GM12878 (cell line): ENCODE measurements at places on chromosomes 12 and 14. TPM values are rescaled to one million over a fixed set of nuclear protein-coding genes. Genes with fewer than 3 reads are reported as not detected.

Gene NUMB
- total RNA-seq = 49.7 and 57.4 TPM in 2 replicates

DNA sequence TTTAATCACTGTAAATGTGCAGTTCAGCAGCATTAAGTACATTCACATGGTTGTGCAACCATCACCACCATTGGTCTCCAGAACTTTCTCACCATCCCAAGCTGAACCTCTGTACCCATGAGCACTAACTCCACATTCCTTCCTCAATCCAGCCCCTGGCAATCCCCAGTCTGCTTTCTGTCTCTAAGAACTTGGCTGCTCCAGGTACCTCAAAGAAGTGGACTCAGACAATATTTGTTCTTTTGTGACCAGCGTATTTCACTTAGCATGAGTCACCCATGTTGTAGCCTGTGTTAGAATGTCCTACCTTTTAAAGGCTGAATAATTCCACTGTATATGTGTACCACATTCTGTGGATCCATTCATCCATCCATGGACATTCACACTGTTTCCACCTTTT, 64.6 kb downstream of the SLC24A4 start:
- no peak overlapping the region for H3K4me3 ChIP-seq
- no peak for DNase-seq
- H3K27me3 ChIP-seq = 0 out of 2 replicates have a peak, but pooled peaks cover 3% of the 10 kb centered on the region

- peaks cover 5% of the 10 kb centered on the region; the same call in 1 of the 2 replicates for H3K36me3 ChIP-seq
- no peaks in the 10 kb centered on the region for H3K27me3 ChIP-seq
- no peak overlapping the region for H3K27ac ChIP-seq
- no peak for DNase-seq
- no peaks in the 10 kb centered on the region for H3K4me1 ChIP-seq
- H3K4me3 ChIP-seq = no peak overlapping the region
Observed at GRCh38 chr12:30643366-30643765, 52.3 kb downstream of the IPO8 start.

Gene KRT74
- not detected in 2 replicates for total RNA-seq

Gene LRP1-AS
- total RNA-seq = not detected in 2 replicates

Gene NUP37
- 58.8 and 69.1 TPM in 2 replicates for total RNA-seq

Gene PACS2
- 37.2 and 37.3 TPM in 2 replicates for total RNA-seq

DNA sequence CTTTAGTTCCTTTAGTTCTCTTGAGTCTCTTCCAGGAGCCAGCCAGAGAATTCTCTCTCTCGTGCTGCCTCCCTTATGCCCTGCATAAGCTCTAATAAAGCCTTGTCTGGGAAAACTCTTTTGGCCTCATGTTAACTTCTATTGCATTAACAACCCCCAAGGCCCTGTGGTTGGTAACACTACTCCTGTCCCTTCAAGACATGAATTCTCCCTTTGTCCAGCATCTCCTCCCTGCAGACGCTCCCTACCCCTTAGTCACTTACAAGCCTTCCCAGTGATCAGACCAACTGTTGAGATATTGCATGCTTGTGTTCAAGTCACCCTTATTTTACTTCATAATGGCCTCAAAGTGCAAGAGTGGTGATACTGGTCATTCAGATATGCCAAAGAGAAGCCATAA, 12.1 kb downstream of the LTBR start:
- no peak overlapping the region for H3K4me3 ChIP-seq
- H3K27me3 ChIP-seq = no peaks in the 10 kb centered on the region; the same call in 1 of the 2 replicates
- DNase-seq = no peak
- no peaks in the 10 kb centered on the region for H3K4me1 ChIP-seq

DNA sequence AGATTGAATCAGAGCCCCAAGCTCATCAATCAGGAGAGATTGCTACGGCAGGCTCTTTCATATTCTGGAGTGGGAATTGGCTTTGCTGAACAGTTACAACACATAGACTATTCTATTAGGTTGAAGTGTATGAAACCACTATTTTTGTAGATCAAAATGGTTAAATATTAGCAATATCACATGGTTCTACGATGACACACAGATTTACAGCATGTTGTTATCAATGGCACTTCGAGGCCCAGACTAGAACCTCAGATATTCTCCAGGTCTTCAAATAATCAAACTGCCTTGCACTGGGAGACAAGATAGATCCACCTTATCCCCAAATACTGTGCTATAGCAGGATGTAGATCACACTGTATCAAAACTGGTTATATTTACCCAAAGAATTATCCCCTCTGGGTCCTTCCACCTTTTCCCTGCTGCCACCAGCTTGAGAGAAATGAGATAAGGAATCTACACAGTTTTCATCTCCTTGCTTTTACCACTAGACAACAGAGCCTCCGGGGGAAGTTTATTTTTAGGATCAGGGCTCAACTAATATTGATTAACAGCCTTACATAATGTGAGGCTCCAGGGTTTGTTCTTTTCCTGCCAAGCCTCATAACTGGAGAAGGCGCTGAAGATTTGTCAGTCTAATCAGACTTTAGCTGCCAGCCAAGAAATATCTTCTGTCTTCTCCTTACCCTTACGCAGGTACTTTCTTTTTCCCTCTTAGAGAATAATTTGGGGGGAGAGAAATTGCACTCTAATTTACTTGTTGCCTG, 507.1 kb downstream of the DIO2 start:
- H3K27me3 ChIP-seq = no peaks in the 10 kb centered on the region
- H3K36me3 ChIP-seq = no peaks in the 10 kb centered on the region
- H3K4me1 ChIP-seq = no peaks in the 10 kb centered on the region
- DNase-seq = no peak
- H3K4me3 ChIP-seq = no peak overlapping the region

GRCh38 chr14:61644834-61645233, 50.5 kb upstream of the HIF1A start:
- H3K36me3 ChIP-seq = no peaks in the 10 kb centered on the region
- H3K4me3 ChIP-seq = no peak overlapping the region
- DNase-seq = no peak
- no peaks in the 10 kb centered on the region for H3K27me3 ChIP-seq
- peaks cover 8% of the 10 kb centered on the region for H3K4me1 ChIP-seq

GRCh38 chr12:6532927-6533652, 1.2 kb upstream of the GAPDH start:
- peak overlapping the region; percentile 98 for H3K27ac ChIP-seq
- peaks cover 20% of the 10 kb centered on the region for H3K4me1 ChIP-seq
- peaks cover 48% of the 10 kb centered on the region for H3K36me3 ChIP-seq
- H3K4me3 ChIP-seq = peak overlapping the region; percentile 83
- H3K27me3 ChIP-seq = no peaks in the 10 kb centered on the region

- H3K36me3 ChIP-seq = no peaks in the 10 kb centered on the region
- no peak overlapping the region for H3K4me3 ChIP-seq
- H3K27ac ChIP-seq = no peak overlapping the region
Observed at GRCh38 chr12:12804432-12804886, 8.7 kb upstream of the DDX47 start.

GRCh38 chr14:49727171-49727570, 34.3 kb downstream of the KLHDC1 start:
- DNase-seq = no peak
- no peak overlapping the region for H3K27ac ChIP-seq
- no peaks in the 10 kb centered on the region for H3K36me3 ChIP-seq
- H3K4me3 ChIP-seq = no peak overlapping the region
- no peaks in the 10 kb centered on the region for H3K4me1 ChIP-seq
- H3K27me3 ChIP-seq = no peaks in the 10 kb centered on the region

Gene STYK1
- total RNA-seq = 0.48 and 1.0 TPM in 2 replicates

DNA sequence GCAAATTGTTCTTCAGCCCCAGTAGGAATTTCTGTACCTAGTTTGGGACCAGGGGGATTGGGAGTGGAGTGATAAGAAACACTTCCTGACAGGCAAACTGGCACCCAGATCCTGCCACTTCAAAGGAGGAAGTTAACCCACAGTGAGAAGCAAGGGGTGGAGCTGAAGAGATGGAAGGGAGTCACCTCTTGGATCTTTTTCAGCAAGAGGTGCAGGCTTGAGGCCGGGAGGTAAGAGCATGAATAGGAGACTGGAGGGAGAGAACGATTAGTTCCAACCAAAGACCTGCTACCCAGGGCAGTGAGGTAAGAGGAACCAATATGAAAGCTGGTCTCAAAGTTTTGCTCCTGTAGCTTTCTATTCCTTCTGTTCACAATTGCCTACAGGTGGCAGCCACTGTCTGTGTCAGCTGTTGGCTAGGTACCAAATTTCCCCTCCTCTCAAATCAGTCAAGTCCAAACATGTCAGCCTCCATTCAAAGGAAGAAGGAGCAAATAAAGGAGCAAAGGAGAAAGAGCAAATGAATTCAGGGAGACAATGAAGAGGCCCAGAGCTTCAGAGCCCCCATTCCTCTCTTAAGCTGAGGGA, 14.9 kb upstream of the TAC3 start:
- no peaks in the 10 kb centered on the region for H3K36me3 ChIP-seq
- H3K27me3 ChIP-seq = no peaks in the 10 kb centered on the region; the same call in 1 of the 2 replicates
- DNase-seq = no peak
- H3K27ac ChIP-seq = peak overlapping the region; percentile 25; the same call in 1 of the 2 replicates
- H3K4me3 ChIP-seq = no peak overlapping the region
- H3K4me1 ChIP-seq = peaks cover 11% of the 10 kb centered on the region

GRCh38 chr12:63020269-63020668, 85.3 kb upstream of the PPM1H start:
- no peak overlapping the region for H3K27ac ChIP-seq
- H3K36me3 ChIP-seq = no peaks in the 10 kb centered on the region
- no peak overlapping the region for H3K4me3 ChIP-seq
- DNase-seq = no peak
- no peaks in the 10 kb centered on the region for H3K4me1 ChIP-seq

DNA sequence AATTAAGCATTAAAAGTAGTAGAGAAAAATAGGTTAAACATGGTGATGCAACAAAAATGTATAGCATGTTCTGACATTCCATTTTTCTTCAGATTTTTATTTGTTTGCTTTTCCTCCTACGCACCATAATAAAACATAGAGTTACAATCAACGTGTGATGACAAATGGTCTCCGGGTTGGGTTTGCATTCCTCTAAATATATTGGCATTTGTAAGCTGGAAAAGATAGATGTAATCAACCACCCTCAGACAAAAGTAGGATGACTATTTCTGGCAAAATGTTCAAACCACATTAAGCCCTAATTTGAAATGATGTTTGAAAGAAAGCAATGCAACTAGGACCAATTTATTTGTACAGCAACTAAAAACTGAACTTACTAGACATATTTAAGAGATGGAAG, 58.4 kb downstream of the SLC25A21 start:
- H3K27me3 ChIP-seq = no peaks in the 10 kb centered on the region
- H3K4me1 ChIP-seq = no peaks in the 10 kb centered on the region
- no peaks in the 10 kb centered on the region for H3K36me3 ChIP-seq
- H3K27ac ChIP-seq = no peak overlapping the region

Gene NPC2
- total RNA-seq = 29.5 and 34.2 TPM in 2 replicates

Gene EIF2S3B
- total RNA-seq = 0.80 and 1.4 TPM in 2 replicates

GRCh38 chr12:27905285-27906126, 67.0 kb downstream of the PTHLH start:
- no peak overlapping the region for H3K4me3 ChIP-seq
- DNase-seq = no peak
- no peaks in the 10 kb centered on the region for H3K36me3 ChIP-seq
- peaks cover 4% of the 10 kb centered on the region for H3K4me1 ChIP-seq

Gene LIN7A
- 0.08 and 0.35 TPM in 2 replicates for total RNA-seq

Gene RASAL1
- total RNA-seq = not detected in 2 replicates

DNA sequence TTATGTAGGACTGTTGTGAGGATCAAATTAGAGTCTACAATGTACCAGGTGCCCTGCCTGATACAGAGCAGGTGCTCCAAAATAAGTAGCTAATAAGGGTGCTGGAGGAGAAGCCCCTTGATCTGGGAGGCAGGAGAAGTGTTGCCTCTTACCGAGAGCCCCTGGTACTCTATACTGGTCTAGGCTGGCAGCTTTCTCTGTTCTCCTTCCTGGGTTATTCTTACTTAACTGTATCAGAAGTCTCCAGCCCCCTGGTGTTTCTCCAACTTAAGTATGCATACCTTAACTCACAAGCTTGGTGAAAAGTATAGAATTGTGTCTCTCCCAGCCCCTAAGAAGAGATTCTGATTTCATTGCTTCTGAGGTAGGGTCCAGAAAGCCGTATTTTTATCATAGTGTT, 254.9 kb downstream of the LRIG3 start:
- H3K36me3 ChIP-seq = no peaks in the 10 kb centered on the region
- H3K4me1 ChIP-seq = no peaks in the 10 kb centered on the region
- H3K4me3 ChIP-seq = no peak overlapping the region
- H3K27ac ChIP-seq = no peak overlapping the region
- DNase-seq = no peak

DNA sequence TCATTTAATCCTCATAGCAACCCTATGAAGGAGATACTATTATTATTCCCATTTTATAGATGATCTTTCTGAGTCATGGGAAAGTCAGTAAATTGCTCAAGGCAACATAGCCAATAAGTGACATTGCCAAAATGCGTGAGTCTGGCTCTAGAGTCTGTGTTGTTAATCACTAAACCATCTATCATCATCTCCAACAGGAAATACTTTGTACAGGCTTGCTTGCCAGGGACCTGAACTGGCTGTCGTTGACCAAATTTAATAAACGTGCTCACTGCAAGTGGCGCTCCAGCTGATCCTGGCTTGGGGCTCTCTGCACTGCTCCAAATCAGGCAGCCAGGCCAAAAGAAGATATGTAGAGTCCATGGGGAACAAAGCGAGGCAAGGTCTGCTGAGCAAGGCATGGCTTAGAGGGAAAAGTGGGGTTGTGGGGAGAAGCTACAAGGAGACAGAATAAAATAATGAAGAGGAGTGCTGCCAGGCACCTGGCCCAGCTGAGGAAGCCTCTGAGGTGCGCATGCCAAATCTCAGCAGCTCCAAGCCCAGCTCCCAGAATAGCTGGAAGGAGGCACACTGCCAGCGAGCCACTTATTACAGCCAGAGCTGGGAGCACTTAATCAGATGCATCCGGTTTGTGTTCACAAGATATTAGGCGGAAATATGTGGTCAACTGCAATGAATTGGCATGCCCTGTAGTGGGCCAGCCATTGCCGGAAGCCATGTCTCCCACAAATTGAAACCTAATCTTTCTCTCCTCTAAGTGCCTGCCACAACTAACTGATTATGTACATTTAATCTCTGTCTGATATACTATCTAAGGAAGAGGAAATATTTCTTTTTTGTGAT, 43.3 kb upstream of the PTPRO start:
- no peak overlapping the region for H3K27ac ChIP-seq
- DNase-seq = no peak
- no peaks in the 10 kb centered on the region for H3K27me3 ChIP-seq
- no peak overlapping the region for H3K4me3 ChIP-seq

Gene TPH2
- total RNA-seq = not detected in 2 replicates

Gene DIABLO
- 41.2 and 43.5 TPM in 2 replicates for total RNA-seq

Gene TMEM63C
- total RNA-seq = 0.74 and 1.3 TPM in 2 replicates

GRCh38 chr12:131671276-131671675, 39.6 kb upstream of the SFSWAP start:
- H3K4me3 ChIP-seq = no peak overlapping the region
- no peaks in the 10 kb centered on the region for H3K36me3 ChIP-seq
- H3K4me1 ChIP-seq = no peaks in the 10 kb centered on the region
- DNase-seq = no peak
